Right renal cortex interstitium (tissue), 3 donors: ENCODE measurements at places on chromosomes 4 and X.

DNA sequence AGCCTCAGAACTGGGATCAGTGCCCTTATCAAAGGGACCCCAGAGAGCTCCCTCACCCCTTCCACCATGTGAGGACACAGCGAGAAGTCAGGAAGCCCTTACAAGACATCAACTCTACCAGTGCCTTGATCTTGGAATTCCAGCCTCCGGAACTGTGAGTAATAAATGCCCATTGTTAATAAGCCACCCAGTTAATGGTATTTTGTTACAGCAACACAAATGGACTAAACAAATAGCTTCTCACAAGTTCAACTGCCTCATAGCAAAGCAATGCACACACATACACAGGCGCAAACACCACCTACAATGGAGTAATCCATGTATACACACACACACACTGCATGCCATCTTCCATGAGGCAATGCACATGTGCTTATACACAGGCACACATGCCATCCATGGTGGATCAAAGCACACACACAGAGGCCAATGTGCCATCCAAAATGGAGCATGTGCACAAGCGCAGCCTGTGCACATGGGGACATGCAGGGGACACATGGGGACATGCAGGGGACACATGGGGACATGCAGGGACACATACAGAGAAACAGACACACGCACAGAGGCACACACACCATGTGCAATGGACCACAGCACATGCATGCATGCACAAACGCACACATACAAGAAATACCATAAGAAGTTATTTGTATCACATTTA, 137.6 kb upstream of the TBL1X start:
- DNase-seq, result no peak

- DNase-seq, result no peak
Observed at GRCh38 chr4:25351777-25352416, 25.2 kb upstream of the ANAPC4 start.

- DNase-seq, result no peak
Observed at GRCh38 chr4:140662082-140662869, 93.5 kb upstream of the UCP1 start.

GRCh38 chr4:37101686-37102085, 142.9 kb upstream of the NWD2 start:
- no peak for DNase-seq

GRCh38 chr4:7739918-7740865, 199.5 kb downstream of the AFAP1 start:
- DNase-seq, result no peak

- no peak for DNase-seq
Observed at GRCh38 chrX:1425381-1425780, 27.3 kb downstream of the ASMTL start.

DNA sequence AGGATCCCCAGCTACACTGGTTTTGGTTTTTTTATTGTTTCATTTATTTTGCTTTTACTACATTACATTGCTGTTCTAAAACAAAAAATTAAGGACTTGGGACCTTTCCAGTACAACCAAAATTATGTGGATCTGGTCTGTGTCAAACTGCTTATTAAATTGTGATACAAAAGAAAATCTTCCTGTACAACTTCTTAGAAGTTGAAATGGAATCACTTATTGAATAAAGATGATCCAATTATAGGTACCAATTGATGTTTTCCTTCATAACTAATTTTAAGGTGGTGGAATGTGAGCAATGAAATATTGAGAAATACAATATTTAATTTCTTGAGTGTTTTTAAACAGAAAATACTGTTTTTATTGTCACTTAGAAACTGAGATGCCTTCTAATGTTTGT, 67.3 kb downstream of the C4orf46 start:
- no peak for DNase-seq

GRCh38 chr4:11878241-11878640, 449.5 kb upstream of the HS3ST1 start:
- no peak for DNase-seq

DNA sequence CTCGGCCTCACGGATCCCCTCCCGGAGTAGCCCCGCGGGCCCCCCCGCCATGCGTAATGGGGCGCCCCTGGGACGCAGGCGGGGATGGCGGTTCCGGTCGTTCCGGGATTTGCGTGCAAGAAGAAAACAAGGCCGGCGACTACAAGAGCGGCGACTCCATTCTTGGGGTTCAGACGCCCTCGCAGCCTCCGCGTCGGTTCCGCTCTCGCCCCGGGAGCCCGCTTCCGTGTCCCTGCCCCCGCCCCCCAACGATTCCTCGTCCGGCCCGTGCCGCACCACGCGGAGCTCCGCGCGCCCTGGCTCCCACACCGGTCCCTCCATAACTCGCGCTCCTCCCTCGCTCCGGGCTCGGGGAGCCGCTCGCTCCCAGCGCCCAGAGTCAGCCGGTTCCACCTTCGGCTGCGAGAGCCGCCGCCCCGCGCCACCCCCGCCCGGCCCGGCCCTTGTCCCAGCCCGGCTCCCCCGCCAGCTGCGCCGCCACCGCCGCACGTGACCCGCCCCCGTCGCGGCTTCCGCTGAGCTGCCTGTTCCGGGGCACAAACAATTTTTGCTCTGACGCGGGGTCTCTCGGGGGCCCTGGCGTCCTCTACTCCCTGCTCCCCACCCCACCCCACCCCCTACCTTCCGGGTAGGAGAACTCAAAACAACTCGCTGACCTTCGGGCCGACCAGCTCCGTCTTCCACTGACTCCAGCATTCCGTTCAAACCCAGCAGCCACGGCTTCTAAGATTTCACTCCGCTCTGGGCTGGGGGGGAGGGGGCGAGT, 78.8 kb upstream of the BCOR start:
- DNase-seq, result no peak

- no peak for DNase-seq
Observed at GRCh38 chrX:99192421-99192820, 1217.7 kb downstream of the PCDH19 start.

DNA sequence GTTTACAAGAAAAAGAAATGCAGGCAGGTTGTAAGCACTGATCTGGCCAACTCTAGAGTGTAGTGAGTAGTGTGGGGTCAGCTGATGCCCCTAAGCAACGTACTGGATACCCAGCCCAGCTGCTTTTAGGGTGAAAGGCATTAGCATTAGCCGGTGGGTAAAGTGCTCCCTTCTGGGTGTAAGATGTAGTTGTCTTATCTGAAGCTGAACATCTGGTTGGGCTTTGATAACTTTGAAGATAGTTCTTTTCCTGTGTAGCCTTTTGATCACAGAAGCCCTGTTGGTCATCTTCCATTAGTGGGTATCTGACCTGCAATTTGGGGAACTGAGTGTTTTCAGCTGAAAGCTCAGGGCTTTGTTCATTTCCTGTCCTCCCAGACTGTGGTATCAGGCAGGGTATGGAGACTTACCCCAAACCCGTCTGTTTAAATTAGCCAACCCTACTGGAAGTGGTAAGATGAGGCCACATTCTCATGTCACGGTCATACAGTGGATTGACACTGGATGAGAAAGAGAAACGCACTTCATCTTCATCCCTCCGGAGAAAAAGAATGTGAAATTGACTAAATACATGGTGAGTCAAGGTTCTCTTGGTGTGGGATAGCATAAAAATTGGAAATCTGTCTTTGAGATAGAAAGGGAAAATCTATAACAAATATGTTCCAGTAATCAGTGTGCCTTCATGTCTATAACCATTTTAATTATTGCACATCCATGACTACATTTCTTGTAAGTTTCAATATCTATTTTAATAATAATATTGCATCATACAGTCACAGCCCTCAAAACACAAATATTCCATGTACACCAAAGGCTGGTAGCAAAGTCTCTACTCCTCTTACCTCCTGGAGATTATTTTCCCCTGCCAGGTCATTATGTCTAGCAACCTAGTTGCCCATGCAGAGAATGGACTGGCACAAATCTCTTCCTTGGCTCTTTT, 8.7 kb downstream of the RHOH start:
- no peak for DNase-seq

DNA sequence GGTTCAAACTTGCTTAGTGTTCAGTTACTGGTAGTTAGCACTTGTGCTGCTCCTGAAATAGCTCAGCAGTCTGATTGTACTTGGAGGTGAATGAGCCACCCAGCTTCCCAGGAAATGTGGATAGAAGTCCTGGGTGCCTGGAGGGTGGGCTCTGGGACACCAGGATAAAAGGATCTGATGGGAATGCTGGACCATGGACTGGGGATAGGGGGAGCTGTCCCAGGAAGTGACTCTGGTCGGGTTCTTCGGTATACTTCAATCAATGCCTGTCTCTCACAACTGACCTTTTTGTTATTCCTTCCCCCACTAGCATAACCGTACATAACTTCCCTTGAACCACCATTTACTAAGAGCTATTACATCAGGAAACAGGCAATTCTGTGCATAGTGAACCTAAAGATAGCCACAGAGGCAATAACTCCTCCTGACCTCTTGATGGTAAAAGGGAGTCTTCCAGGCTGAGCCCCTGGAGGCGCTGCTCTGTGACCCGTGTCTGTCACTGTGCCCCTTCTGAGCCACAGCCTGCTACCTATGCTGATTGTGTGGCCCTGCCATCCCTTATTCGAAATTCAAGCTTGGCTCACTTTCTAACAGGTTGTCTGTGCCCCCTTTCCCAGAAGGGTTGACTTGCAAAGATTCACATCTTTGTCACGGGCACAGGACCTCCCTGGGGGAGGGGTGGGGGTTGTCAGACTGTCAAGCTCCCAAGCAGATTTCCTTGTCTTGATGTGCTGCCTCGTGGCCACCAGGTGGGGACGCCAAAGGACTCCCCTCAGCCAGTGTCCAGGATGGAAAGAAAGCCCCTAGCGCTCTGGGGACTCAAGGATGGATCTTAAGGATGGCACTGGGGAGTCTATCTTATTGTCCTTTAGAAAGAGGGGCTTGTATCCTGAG, 24.5 kb upstream of the WDR1 start:
- no peak for DNase-seq

- DNase-seq, result peak; percentile 25
Observed at GRCh38 chr4:67746797-67747495, 7.2 kb downstream of the GNRHR start.

DNA sequence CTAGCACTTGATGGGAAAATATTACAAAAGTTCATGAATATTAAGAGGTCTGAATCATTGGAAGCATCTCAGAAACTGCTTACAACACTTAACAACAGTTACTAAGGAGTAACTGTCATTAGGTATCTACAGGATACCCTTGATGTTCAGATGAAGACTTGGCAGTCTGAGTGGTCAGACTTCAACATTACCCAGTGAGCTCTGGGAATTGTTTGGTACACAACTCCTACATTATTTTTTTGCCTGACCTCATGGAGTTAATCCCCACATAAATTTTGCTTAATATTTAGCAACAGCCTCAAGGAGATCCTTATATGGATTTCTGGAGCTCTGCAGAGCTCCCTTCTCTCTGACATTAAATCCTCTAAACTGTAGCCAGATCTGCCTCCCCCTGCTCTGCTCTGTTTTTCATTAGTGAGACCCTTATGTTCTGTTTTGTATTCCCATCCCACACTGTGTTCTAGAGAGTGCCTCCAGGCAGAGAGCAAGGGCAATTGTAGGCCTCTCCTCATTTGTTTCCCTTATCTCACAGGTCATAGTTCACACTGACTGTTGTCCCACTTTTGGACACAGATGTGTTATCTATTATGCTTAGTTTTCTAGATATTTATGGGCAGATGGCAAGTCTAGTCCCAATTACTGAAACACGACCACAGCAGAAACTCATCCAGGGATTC, 368.8 kb downstream of the GASK1B start:
- DNase-seq, result no peak

- no peak for DNase-seq
Observed at GRCh38 chrX:30521440-30522182, 56.0 kb downstream of the TASL start.

DNA sequence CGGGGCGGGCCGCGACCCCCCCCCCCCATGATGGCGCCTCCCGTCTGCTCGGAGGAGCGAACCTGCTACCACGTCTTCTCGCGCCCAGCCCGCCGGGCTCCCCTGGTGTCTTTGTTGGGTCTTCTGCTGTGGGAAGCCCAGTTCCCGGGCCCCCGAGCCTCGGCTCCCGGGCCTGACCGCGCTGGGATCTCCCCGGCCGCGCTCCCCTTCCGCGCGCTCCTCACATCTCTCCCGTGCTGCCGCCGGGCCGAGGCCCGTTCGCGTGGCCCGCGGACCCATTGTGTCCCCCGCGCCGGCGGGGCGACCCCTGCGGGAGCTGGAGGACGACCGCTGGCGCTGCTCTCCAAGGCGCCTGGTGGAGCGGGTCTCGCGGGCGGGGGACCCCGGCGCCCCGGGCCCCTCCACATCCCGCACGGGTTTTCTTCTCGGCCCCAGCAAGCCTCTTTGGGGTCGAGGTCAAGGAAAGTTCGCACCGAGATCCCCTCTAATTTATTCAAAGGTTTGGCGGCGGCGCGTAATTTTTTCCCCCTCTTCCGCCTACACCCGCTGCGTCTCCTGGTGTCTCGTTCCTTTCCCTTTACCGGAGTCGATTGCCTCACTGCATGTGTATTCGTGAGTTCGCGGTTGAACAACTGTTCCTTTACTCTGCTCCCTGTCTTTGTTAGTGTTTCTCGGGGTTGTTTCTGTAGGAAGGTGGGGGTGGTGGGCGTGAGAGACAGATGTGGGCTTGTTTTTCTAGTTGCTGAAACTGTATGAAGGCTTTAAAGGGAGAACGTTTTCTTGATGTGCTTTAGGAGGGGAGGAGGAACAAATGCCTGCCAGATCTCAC, 770 bp downstream of the SMAD1 start:
- peak; percentile 68 for DNase-seq

DNA sequence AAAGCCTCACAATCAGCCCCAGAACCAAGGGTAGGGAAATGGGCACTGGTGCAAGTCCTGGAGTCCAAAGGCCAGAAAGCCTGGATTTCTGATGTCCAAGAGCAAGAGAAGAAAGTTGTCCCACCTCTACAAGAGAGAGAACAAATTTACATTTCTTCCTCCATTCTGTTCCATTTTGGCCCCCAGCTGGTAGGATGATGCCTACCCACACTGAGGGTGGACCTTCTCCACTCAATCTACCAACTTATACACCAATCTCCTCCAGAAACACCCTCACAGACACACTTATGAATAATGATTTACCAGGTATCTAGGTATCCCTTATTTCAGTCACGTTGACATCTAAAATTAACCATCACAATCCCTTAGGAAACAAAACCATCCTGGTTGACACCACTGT, 367.8 kb upstream of the GRIA3 start:
- no peak for DNase-seq
